ENCODE measurements at places on chromosomes 13 and 19.

- peak; percentile 82 for DNase-seq
These were observed at the start of gene SERTM1 for GRCh38 chr13:36673838-36674326. SERTM1 (plus strand) TSS chr13:36674020; CDS start chr13:36695079, 21,059 bp downstream.

DNA sequence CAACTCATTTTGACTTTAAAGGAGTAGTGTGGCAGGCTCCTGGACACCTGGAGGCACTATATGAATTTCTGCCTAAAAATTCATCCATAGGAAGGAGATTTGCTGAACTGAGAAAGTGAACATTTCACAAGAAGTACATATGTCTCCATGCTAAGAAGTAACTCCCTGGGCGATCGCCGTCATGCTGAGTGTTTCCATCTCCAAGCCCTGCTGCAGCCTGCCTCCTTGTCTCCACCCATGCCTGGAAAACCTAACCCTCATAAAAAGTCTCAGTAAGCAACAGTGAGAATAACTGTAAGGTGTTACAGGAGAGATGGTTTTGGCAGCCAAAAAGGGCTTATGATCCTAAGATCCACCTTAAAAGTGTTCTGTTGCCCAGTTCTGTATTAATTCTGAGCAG lies 251.3 kb downstream of the SHISA2 start:
- DNase-seq = no peak

GRCh38 chr13:26471807-26472206 lies 85.7 kb upstream of the WASF3 start:
- DNase-seq = no peak

- DNase-seq = no peak
These were observed 40.2 kb upstream of the TEX29 start for GRCh38 chr13:111280226-111280625.

DNA sequence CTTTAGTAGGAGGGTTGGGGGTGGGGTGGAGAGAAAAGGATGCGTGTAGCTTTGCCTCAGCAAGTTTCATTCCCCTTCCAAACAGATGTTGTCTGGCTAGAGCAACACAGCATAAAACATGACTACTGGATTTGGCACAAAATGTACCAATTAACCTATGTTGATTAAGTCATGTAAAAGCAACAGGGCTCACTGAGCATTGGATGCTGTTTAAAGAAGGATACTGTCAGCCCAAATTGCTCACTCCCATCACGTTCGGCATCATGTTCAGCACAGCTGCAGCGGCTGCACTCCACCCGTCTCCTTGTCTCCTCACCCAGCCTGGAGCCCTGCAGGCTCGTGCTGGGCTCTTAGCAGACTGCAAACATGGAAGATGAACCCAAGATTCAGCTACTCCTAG lies 77.5 kb downstream of the DLEU7 start:
- DNase-seq = no peak

DNA sequence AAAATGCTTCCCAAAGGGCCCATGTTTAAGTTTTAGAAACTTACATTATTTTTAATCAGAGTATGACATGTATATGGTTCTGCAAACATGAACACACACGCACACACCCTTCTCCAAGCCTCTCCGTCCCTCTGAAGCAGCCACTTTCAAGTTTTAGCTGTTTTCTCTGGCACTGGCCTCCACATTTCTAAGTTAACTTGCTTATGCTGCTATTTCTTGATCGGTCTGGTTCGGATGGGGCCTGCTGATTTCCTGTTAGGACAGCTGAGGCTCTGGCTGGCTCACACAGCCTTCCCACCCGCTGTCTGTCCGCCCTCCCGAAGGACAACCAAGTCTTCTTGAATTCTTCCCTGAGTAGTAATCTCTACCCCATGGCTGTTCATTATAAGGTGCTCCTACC lies 4.4 kb downstream of the SPC24 start:
- DNase-seq = no peak

DNA sequence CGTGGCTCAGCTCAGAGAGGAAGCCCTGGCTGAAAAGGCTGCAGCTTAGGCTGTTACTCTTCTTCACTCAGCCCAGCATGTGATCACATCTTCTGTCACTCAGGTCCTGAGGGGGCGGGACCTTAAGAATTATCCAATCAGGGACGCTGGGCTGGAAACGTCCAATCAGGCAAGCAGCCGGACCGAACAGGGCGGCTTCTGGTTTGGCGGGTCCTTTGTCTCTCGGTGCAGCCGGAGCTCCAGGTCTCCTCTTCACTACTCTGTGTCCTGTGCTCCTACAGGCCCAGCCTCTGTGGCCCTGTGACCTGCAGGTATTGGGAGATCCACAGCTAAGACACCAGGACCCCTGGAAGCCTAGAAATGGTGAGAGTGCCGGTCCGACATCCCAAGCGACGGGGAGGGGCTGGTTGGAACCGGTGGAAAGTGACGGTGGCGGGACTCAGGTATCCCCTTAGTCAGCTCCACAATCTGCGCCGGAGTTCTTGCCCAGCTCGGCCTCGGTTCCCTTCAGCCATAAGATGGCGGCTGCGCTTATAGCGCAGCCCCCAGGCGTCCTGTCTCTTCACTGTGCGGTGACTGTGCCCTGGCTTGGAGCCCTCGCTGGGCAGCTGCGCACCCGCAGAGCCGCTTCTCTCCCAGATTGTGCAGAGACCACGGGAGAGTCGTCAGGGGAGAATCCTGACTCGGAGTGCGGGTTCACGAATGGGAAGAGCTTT lies at the start of gene ZNF93:
ZNF93 (plus strand) TSS at position 218 of the 716 bp plus-strand sequence; CDS start at position 361, 143 bp downstream.
- peak; percentile 97 for DNase-seq

DNA sequence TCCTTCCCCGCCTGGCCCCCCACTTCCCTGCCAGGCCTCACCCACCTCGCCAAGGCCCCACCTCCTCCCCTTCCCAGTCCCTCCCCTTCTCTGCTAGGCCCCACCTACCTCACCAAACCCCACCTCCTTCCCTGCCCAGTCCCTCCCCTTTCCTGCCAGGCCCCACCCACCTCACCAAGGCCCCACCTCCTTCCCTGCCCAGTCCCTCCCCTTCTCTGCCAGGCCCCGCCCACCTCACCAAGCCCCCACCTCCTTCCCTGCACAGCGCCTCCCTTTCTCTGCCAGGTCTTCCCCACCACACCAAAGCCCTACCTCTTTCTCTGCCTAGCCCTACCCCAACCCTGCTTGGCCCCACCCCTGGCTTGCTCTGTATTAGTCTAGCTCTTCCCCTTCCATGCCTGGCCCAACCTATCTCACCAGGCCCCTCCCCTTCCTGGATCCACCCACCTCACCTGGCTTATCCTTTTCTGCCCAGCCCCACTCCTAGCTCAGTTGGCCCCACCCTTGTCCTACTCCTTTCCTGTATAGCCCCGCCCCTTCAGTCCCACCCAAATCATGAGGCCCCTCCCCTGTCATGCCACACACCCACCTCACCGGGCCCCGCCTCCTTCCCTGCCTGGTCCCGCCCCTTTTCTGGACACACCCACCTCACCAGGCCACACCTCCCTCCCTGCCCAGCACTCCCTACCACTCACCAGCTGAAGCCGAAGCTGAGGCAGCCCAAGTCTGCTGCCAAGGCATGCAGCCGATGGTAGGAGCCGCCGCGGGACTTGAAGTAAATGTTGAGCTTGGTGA lies 16.2 kb downstream of the CERS1 start:
- no peak for DNase-seq

DNA sequence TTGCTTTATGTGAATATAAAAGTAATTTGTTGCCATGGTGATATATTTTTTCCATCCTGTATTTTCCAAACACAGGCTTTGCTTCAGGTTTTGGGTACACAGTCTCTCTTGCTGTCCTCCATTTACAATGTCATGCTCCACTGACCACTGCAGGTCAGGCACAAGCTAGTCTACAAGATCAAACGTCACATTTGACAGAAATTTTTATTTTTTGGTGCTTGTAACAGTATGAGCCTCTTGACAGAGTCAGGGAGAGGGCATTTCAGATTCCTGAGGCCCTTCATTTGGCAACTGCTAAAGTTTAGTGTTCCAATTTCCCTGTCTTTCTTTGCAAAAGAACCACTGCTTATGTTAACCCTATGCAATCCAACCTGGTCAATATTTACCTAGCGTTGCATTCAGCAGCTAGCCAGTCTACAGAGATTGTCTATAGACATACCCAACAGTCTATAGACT lies 175.0 kb downstream of the RFC3 start:
- no peak for DNase-seq

DNA sequence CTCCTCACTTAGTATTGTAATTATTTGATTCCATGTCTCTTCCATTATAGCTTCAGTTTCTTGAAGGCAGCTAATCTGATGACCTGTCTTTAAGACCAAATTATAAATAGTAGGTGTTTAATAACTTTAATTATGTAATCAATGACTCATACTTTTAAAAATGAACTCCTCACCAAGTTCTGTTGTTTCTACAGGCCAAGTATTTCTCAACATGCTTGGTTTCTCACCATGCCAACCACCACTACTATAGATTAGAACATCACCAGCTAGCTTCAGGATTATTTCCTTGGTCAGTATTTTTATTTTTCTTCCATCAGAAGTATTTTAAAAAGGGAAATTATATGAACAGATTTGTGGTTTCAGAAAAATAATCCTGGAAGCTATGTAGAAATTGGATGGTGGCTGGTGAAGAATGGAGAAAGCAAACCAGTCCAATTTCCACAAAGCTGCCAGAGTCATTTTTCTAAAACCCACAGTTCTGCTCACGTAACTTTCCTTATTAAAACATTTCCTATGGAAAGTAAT lies 237.7 kb upstream of the DACH1 start:
- no peak for DNase-seq

DNA sequence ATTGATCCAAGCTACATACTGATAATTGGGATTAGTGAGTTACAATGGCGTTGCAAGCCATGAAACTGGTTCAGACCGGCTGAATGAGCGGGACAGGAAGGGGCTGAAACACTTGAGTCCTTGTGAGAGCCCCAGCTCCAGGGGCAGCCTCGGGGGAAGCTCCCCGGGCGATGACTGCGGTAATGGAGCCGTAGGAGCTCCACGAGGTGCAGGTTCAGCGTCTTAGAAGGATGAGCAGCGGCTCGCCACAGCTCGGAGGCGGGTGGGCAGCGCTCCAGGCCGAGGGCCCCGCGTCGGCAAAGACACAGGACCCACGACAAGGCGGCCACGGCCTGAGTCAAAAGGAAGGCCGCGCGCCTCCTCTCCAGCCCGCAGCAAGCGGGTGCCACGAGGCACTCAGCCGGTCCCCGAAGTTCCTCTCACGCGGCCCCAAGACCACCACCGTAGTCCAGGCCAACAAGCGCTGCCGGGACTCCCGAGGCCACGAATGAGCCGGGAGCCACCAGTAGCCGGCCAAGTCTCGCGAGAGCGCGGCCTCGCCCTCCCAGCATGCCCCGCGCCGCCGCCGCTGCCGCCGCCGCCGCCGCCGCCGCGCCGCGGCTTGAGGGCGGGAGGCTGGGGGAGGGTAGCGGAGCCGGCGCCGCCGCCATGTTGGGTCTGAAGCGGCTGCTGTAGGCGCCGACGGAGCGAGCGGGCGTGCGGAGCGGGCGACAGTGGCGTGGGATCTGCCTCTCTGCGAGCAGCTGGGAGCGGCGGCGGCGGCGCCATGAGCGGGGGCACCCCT lies at the start of gene LSM14A:
LSM14A (plus strand) TSS at position 628 of the 784 bp plus-strand sequence; CDS start at position 767, 139 bp downstream.
- DNase-seq = peak; percentile 90

- no peak for DNase-seq
These were observed 69.8 kb downstream of the CELF5 start for GRCh38 chr19:3294080-3294850.

DNA sequence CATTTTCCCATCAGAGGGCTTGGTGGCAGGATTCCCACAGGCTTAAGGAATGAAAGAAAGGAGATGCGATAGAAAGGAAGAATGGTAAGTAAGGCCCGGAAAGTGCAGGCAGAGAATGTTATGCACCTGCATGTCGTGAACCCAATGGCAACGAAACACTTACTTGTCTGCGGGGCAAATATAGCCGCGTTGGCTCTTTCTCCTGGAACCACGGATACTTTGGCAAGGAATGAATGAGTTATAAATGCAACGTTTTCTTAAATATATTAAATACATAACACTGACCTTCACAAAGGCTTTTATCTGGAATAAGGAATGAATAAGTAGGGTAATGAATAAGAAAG lies 192.1 kb downstream of the KATNAL1 start:
- DNase-seq = no peak

GRCh38 chr19:46372901-46373490 lies 26.1 kb downstream of the PPP5C start:
- peak; percentile 11 for DNase-seq

DNA sequence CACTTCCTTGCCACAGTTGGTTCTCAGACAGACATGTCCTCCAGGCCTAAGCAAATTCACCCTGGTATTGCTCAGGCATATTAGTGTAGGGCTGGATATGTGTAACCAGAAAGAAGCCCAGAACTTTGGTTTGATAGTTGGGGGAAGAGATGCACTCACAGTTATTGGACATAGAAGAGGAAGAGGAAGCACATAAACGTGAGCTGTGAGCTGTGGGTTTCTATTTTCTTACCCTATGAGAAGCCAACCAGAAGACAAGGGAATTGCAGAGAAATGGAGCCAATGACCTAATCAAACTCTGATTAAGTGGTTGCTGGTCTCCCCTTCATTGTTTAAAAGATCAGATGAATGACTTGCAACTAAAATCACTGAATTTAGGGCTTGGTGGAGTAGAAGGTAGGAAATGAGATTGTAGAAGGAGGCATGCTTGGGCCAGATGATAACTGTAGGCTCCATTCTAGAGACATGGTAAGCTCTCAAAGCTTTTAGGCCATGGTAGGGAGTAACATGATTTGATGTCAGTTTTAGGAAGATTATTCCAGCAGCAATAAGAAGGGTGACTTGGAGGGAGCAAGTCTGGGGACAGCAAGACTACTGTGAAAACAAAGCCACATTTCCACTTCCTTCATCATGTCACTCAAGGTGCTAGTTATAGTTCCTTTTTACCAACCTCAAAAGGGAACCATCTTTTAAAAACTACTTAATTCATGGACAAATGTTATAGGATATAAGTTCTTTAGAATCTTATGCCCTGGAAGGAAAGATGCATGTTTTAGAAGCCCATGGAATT lies 24.1 kb upstream of the WDFY2 start:
- no peak for DNase-seq

GRCh38 chr19:18233224-18233825 lies 7.1 kb upstream of the PDE4C start:
- no peak for DNase-seq

DNA sequence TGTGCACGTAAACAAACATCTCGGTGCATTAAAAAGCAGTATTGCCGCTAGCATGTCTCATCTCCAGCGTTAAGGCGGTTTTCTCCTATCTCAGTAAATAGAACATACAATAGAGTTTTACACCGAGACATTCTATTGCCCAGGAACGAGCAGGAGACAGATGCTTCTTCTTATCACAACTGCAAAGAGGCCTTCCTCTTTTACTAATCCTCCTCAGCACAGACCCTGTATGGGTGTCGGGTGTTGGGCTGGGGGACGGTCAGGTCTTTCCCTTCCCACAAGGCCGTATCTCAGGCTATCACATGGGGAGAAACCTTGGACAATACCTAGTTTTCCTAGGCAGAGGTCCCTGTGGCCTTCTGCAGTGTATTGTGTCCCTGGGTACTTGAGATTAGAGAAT lies 21.2 kb downstream of the ZNF233 start:
- DNase-seq = no peak

Measured in neuronal stem cell (in vitro differentiated cells).